ENCODE measurements at places on chromosomes 13 and 19.

DNA sequence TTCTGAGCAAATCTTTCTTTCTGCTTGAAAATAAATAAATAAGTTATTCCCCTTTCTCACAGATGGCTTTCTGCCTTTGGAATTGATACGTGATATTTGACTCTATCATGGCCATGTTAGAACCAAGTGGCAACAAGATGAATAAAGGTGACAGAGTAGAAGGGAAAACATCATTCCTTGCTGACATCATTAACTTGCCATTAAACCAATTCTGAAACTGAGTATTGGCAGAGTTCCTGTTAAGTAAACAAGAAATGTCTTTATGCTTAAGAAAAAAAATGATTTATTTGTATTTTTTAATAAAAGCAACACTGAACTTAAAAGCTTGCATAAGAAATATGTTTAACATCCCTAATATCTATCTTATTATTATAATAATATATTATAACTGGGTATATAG lies 828.1 kb downstream of the PCDH9 start:
- DNase-seq = no peak

GRCh38 chr13:99953138-99953755 lies 18.3 kb downstream of the ZIC5 start:
- DNase-seq = no peak

- no peak for DNase-seq
Measured at GRCh38 chr13:76937281-76937820, 11.0 kb upstream of the ACOD1 start.

DNA sequence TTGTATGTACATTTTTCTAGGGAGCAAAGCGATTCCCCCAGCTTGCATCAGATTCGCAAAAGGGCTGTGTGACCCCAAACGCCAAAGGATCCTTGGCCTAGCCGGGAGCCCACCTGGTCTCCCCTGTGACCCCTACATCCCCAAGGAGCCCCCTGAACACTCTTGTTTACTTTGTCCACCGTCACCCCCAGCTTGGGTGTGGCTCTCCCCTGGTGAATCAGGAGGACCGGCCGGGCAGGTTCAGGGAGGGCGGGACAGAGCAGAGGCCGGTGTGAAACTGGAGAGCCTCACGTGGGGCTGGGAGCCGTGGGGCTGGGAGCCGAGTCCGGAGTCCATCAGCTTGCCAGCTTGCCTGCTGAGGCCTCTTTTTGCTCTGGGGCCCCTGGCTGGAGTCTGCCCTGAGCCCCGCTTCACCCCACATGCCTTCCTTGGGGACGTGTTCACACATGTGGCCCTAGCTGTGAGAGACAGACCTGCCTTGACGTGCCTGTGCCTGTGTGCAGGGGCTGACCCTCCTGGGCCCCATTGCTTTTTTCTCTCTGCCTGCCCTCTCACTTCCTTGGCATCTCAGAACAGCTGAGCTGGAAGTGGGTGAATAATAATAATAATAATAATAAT lies 2.0 kb downstream of the ITPKC start:
- peak; percentile 31 for DNase-seq

DNA sequence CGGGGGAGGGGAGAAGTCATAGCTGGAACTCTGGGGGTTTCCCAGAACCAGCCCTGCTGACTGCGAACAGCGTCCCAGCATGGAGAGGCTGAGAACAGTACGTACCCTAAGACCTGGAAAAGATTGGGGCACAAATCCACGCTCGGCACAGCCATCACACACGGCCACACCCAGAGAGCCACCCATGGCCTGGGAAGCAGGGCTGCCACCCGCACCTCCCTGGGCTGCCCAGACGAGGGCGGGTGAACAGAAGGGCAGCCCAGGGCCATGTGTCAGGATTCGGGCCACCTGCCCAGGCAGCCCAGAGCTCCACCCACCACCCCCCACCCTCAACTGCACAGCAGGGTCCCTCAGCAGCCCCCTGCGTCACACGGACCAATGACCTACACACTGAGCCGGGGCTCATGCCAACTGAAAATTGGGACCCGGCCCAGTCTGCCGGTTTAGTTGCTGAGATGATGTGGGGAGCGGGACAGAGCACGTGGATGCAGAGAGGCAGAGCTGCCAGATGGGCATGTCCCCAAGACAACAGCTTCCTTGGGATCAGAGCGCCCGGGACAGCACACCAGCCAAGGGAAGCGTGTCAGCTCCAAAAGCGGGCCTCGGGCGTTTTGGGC lies 8.5 kb downstream of the UBXN6 start:
- no peak for DNase-seq

GRCh38 chr19:10681658-10682057 lies 19.6 kb upstream of the QTRT1 start:
- DNase-seq = no peak

DNA sequence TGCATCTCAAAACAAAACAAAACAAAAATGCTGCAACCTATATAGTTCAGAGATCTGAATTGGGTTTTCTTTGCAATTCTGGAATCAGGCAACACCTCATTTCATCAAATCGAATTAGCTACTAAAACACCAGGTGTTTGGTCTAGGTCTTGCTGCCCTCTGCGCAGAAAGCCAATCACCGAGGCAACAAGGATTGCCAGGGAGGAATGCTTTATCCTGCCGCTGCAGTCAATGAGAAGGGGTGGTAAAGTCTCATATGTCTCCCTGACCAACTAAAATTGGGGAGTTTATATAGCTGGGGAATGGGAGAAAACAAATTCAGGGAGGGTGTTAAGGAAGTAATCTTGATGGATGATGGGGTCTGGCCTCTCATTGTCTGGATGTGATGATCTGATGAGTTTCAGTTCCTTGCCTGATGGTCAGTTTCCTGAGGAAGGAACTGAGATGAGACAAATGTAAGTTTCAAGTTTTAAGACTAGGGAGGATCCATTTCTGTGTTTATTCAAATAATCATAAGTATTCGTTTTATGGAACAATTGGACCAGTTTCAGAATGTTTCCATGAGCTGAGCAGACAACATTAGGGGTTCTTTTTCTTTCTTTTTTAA lies 5.0 kb upstream of the YJU2 start:
- DNase-seq = no peak

GRCh38 chr19:570937-571565 lies 1.3 kb upstream of the BSG start:
- peak; percentile 78 for DNase-seq

- DNase-seq = peak; percentile 89
Measured at GRCh38 chr19:36489920-36490415, 607 bp upstream of the ZNF566 start.

DNA sequence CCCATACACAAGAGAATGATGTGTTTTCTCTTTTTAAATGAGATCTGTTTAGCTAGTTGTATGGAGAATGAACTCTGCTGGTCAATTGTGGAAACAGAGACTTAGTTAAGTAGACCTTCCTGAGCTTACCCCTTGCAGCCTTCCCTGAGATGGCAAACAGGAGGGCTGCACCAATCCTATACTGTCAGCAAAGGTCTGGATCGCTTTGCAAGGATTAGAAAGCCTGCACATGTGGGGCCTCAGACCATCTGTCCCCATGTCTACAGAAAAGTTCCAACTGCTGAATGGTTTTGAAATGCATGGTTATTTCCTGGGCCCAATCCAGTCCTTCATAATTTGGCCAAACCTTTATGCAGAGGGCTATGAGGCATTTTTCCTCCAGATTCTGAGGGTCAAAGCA lies 183.9 kb upstream of the SLC10A2 start:
- DNase-seq = no peak

DNA sequence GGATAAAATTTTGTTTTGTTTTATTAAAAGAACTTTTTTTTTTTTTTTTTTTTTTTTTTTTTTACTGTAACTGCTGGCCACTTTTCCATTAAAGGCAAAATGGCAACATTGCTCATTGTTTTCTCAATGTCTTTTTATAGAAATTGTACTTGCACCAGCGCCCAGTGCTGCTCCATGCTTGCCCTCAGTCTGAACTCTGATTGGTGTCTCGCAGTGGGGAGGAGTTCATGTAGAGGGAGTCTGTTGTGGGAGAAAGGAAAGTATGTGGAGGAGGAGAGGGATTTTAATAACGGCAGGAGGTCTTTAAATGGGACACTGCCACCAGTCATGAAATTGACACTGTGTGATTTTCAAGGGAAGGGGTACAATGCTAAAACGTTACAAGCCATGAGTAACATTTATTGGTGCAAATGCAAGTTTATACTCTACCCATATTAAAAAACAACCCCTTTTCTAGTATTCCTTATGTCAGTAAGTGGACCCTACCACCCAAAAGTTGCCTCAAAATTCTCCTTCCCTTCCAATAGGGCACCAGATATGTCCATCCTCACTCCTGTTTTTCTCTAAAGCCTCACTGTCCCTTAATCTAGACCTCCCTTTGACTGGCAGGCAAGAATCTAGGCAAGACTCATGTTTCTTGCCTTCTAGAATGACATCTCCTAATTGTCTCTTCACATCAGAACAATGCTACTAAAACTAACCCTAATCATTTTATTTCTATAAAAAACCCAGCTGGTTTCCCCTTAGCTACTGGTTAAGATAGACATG lies 3.2 kb downstream of the RASL11A start:
- no peak for DNase-seq

DNA sequence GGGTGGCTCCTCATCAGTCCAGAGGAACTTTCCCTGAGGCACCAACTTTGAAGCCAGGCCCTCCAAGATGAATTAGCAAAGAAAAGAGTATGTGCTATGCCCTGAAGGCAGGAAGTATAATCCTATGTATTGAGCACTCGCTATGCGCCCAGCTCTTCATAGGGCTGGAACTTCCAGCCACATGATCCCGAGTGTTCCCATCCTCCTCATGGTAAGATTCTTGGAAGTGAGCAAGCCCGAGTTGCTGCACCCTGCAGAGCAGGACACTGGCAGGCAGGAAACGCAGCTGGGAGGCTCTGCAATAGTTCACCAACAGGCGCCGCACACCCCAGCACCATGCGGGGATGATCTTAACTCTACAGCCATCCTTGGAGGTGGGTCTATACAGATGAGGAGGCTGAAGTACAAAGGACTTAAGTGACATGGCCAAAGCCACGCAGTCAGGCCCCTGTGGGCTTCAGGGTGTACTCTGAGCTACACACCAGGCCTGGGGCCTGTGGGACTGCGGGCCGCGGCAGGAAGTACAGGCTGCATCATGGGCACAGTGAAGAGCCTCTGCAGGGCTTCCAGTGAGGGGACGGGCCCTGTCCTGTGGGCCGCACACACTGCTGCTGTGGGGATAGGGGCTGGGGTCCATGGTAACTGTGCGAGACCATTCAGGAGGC lies 25.1 kb downstream of the C19orf47 start:
- no peak for DNase-seq

DNA sequence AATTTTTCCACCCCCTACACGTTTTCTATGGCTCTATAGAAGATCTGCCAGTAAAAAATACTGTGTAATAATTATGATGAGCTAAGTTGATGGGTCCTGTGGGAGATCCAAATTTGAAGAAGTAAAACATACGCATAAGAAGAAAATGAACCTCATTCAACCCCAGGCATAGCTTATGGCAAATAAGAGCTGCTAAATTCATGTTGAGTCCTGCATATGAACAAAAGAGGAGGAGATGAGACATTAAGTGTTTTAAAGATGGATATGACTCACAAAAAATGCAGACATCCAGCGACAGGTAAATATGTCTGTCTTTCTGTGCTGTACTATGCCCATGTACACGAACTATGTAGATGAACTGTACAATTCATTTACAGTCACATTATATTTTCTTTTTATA lies 101.9 kb downstream of the LIG4 start:
- DNase-seq = no peak

- DNase-seq = peak; percentile 83
Measured at GRCh38 chr19:42440357-42441048, 2.2 kb downstream of the CXCL17 start.

GRCh38 chr19:14433554-14434501 lies 722 bp downstream of the PKN1 start:
- DNase-seq = peak; percentile 78

- no peak for DNase-seq
Measured at GRCh38 chr19:55468054-55468393, 3.5 kb upstream of the C19orf85 start.

DNA sequence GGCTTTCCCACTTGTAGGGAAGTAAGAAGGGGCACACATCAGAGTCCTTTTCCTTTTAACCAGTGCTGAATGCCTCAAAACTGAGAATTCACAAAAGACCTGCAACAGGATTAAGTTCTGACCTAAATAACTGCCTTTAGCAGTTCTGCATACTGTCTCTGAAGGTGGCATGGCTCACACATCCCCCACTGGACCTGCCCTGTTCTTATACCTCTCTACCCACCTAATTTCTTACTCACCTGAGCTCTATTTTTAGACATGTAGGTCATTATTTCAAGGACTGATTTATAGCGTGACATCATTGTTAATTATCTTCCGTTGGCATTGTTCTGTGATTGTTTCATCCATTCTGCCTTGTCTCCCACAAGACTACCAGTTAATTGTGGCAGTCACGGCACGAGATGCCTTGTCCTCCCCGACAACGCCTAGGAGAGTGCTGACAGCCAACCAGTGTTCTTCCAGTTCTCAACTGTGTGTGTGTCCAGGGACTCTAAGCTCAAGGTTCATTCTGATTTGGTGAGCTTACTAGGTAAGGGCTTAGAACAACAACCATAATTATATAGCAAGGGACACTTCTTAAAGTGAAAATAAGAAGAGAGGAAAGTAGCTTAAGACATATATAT lies 27.1 kb upstream of the UBL3 start:
- no peak for DNase-seq
